ENCODE measurements at places on chromosomes 3 and 15.
A peak's percentile ranks its signal among the peaks of the same experiment; 100 is the strongest.

DNA sequence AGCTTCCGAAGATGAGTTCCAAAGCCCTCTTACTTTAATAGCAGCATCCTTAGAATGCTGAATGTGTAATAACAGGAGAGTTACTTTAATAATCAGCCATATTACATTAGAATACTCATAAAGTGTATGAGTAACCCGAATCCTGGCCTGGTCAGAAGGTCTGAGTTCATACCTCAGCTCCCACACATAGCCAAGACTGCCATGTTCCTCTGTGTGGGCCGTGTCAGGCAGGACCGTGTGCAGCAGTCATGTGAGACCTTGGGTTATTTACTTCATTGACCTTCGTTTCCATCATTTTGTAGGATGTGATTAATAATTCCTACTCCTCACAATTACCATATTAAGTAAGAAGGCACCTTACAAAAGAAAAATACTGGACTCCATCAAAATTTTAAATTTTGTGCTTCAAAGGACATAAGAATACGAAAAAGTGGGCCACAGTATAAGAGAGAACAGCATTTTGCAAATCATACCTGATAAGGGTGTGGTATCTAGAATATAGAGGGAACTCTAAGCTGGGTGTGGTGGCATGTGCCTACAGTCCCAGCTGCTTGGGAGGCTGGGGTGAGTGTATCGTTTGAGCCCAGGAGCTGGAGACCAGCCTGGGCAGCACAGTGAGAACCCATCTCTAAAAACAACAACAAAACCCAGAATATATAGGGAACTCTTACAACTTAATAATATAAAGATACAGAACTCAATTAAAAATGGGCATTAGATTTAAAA lies 163.4 kb downstream of the ATG7 start:
- DNase-seq, result no peak

GRCh38 chr15:81071120-81071519 lies 63.0 kb upstream of the CFAP161 start:
- DNase-seq, result peak; percentile 18

GRCh38 chr15:68047826-68048225 lies 6.3 kb upstream of the PIAS1 start:
- no peak for DNase-seq

GRCh38 chr3:140580746-140581145 lies 97.1 kb upstream of the TRIM42 start:
- no peak for DNase-seq

DNA sequence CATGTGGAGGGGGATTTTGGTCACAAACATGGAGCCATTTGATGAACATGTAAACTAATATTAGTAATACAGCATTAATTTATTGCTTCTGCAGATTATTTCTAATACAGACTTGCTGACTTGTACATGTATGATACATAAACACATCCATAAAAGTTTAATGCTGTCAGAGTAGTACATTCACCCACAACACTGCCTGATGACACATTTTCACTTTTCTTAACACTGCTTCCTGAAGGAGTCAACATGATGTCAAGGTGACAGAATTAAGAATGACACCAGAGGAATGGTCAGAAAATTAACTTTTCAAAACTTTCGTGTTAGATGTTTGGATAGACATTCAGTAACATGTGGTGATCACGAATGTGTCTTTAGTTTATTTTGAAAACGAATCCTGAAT lies 199.4 kb downstream of the SATB1 start:
- DNase-seq, result no peak
